ENCODE measurements at places on chromosomes 1 and 21.

GRCh38 chr21:28617300-28617699, 375.4 kb downstream of the LTN1 start:
- no peak for DNase-seq

GRCh38 chr1:197924516-197925123, 7.4 kb downstream of the LHX9 start:
- DNase-seq, result peak; percentile 46

DNA sequence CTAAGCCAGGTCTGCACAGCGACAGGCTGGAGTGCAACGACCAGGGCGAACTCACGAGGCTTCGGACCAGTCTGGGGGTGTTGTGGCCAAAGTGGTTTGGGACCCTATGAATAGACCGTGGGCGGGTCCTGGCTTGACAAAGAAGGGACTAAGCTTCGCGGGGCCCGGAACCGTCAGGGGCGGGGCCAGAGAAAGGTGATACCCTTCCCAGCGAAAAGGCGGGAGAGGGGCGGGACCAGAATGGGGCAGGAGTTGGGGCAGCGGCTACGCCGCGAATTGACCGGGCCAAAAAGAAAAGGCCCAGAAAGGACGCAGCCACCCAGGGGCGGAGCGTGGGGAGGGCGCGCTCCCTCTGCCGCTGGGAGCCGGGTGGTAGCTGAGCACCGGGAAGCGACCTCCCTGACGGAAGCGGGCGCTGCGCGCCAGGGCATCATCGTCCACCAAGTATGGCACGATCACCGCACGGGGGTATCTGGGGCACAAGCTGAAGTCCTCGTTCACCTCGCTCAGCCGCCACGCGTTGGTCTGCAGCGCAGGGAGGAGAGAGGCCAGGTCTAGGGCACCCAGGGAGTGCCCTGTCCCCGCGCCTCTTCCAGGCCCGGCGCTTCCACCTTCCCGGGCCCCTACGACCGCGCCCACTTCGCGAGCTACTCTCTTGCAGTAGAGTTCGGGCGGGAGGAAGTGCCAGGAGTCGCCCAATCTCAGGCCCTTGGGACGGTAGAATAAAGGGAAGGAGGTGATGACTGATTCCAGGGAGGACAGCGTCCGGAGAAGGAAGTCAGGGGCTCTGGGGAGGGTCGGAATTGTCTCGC, 6.7 kb upstream of the FAM167B start:
- no peak for DNase-seq

DNA sequence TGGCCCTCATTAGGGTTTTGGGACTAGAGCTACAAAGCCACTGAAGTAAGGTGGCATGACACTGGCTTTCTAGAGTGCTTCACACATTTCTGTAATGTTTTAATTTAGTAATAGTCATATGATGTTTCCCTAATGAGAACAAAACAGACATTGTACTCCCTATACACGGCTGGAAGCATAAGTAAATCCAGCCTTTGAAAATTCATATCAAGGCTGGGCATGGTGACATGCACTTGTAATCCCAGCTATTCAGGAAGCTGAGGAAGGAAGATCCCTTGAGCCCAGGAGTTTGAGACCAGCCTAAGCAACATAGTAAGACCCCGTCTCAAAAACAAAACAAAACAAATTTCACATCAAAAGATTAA, 7.4 kb downstream of the USP48 start:
- no peak for DNase-seq

DNA sequence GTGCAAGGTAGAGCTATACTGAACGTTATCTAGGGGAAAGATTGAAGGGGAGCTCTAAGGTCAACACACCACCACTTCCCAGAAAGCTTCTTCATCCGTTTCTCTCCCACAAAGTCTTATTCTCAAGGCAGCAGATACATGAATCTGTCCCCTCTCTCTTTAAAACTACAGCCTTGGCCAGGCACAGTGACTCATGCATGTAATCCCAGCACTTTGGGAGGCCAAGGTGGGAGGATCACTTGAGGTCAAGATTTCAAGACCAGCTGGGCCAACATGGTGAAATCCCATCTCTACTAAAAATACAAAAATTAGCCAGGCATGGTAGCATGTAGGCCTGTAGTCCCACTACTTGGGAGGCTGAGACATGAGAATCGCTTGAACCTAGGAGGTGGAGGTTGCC, 8.1 kb downstream of the CYP4X1 start:
- no peak for DNase-seq

DNA sequence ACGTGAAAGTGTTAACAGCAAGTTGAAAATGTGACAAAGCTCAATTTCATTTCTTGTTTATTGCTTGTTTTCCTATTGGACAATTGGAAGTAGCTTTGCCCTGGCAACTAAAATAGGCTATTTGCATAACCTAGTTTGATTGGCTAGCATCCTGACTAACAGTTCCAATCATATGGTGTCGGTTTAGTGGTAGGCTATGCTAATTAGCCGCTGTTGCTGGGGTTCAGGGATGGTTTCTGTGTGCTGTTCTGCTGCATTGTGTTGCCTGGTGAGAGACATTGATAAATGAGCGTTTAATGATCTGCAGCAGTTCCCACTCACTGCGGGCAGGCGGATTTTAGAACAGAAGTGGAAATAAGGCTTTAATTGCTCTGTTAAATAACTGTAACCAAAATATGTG, 68.5 kb downstream of the DYRK1A start:
- peak; percentile 88 for DNase-seq

- DNase-seq, result no peak
Observed at GRCh38 chr1:233459968-233460367, 132.4 kb downstream of the MAP3K21 start.

DNA sequence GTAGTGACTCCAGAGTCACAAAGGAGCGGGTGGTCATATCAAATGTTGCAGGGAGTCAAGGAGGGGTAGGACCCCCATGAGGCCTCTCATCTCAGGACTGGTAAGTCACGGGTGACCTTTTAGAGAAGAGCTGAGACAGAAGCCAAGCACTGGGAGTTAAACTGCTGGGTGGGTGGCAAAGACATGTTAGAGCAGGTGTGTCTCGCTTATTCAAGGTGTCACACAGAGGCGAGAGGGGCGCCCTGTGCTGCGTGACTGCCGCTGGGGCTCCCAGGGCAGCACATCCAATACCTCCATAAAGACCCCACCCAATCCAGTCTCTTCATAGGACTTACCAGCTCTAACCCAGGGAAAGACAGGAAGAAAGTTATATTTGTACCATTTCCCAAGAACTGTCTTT, 15.2 kb downstream of the CASQ2 start:
- DNase-seq, result no peak

GRCh38 chr1:219460081-219460895, 152.6 kb downstream of the ZC3H11B start:
- DNase-seq, result no peak

GRCh38 chr1:189431447-189431846, 1046.2 kb downstream of the BRINP3 start:
- no peak for DNase-seq

- DNase-seq, result no peak
Observed at GRCh38 chr1:207084232-207084631, 4.4 kb upstream of the C4BPB start.

DNA sequence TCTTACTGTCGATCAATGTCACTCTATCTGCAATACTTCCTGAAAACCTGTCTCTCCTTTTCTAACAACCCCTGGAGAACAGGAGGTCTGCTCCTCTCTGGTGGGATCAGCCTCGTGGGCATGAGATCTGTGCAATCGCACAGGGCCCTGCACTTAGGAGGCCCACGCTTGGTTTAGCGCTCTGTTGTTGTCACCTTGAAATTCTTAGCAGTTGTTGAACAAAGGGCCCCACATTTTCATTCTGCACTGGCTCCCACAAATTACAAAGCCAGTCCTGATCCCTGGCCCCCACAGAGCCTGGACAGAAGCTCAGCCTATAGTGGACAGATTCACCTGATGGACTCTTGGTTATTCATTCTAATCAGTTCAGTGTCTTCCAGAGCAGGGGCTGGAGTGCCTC, 18.6 kb downstream of the SPOCD1 start:
- DNase-seq, result no peak

DNA sequence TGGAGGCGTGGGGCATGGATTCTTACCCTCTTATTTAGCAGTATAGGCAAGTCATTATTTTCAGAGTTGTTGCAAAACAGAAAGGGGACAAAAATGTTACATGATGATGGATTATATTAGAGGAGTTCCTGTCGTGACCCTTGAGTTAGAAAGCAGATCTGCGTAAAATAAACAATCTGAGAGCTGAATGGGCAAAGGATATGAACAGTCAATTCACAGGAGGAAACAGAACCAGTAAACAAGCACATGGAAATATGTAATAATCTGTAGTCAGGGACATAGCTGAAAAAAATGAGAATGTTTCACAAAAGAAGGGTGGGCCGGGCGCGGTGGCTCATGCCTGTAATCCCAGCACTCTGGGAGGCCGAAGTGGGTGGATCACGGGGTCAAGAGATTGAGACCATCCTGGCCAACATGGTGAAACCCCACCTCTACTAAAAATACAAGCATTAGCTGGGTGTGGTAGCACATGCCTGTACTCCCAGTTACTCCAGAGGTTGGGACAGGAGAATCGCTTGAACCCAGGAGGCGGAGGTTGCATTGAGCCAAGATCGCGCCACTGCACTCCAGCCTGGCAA, 20.9 kb downstream of the RCAN1 start:
- no peak for DNase-seq

DNA sequence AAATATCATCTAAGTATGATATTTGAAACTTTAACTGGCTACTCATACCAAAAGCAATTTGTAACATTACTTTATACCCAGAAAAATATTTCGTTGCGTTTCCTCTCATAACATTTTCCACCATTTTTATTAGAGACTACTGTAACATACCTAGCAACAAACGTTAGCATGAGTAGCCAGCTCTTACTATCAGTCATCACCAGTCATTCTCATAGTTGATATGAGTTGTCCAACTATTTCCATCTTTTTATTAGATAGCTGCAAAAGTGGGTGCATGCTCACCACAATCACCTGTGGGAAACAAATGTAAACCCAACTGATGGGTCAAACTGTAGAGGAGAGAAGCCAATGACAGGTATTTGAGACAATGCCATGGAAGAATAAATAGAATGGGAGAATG, 114.6 kb downstream of the AKT3 start:
- no peak for DNase-seq

- peak; percentile 52 for DNase-seq
Observed at GRCh38 chr1:28518745-28519341, 13.0 kb downstream of the RCC1 start.

GRCh38 chr1:42963378-42964043, 4.8 kb upstream of the SLC2A1 start:
- DNase-seq, result peak; percentile 98

DNA sequence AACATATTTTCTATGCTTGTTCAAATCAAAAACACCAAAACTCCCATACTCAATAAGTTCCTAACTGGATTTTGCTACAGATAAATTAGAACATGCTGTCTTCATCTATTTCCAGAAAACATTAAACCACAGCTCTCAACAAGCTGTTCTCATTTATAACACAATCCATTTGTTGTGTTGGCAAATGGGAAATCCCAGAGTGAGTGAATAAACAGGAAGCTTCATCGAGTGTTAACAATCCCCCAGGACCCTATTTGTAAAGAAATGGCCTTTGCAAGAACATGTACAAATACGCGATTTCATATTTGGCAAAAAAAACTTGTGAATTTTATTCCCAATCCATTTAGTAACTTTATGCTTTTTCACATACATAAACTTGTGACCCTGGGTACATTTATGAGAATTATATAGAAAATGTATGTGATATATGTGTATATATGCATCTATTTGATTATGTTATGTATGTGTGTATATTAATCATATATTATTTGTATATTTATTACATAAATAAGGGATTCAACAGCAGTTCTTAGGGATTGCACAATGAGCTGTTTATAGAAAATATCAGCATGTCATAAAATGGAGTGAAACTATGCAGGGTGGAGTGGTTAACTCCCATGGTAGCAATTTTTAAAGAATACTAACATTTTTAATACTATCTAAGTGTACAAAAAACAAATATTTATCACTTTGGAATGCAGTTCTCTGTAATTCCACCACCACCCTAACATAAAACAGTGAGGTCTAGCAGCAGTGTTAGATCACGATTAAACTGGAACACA, 160.0 kb downstream of the NEGR1 start:
- no peak for DNase-seq

GRCh38 chr1:14255711-14256110, 342.8 kb upstream of the KAZN start:
- DNase-seq, result no peak

DNA sequence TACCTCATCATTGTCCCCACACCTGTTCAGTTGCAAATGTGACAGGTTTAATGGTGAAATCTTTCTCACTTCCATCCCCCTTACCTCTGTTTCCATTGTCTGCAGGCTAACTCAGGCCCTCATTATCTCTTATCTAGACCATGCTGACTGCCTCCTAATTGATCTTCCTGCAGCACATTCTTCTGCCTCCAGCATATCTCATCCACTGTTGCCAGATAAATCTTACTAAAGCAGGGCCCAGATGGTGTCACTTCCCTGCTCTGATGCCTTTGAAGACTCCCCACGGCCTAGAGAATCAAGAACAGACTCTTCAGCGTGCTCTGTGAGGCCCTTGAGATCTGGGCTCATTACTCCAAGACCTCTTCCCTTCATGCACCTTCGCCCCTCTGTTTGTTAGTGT, 230.1 kb downstream of the DUSP10 start:
- DNase-seq, result no peak

DNA sequence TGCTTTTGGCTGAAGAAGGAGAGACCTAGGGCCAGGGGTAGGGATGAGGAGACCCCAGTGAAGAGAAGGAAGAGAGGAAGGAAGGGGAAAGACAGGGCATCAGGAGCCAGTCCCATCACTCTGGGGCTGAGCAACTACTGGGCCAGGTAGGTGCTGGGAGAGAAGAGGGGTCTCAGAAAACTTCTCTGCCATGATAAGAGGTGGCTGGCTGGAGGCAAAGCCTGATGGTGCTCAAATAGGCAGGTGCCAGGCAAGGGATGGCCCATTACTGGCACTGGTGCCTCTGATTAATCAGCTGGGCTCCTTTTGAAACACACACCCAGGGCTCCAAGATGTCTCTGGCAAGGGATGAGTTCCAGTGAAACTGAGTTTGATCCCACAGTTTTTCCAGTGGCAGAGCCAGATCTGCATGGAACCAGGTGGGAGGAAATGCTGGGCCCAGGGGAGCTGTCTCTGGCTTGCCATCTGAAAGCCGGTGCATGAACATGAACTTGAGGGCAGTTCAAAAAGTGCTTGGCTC, 2.8 kb downstream of the CSF1 start:
- DNase-seq, result no peak

DNA sequence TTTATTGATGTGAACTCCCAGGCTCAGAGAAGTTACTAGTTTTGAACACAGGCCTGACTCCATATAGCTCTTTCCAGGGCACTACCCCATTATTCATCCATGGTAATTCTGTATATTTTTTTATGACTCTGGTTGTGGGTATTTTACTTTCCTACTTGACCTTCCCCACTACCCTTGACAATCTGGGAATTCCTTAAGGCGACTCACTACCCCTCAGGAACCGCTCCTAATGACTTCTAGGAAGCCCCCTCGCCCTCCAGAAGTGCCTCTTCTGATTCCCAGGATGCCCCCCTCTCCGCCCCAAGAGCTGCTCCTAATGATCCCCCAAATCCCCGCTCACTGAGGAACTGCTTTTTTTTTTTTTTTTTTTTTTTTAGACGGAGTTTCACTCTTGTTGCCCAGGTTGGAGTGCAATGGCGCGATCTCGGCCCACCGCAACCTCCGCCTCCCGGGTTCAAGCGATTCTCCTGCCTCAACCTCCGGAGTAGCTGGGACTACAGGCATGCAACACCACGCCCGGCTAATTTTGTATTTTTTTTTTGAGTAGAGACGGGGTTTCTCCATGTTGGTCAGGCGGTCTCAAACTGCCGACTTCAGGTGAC, 972 bp upstream of the KDM4A start:
- no peak for DNase-seq

- DNase-seq, result no peak
Observed at GRCh38 chr21:33403128-33403785, at the start of gene IFNGR2. IFNGR2 (plus strand) TSS chr21:33403413; CDS start chr21:33403544, 131 bp downstream.

All from hematopoietic multipotent progenitor cell treated with erythropoietin and hydrocortisone succinate and interleukin-3 and kit ligand, for 15 days (in vitro differentiated cells).